Omental fat pad (tissue), 4 donors: ENCODE measurements at places on chromosomes 2 and 18.

- no peak for DNase-seq
Measured at GRCh38 chr18:51623653-51624052, 426.2 kb upstream of the MEX3C start.

- DNase-seq, result no peak
Measured at GRCh38 chr2:196230061-196230854, 58.9 kb upstream of the STK17B start.

- no peak for DNase-seq
Measured at GRCh38 chr2:6679471-6679870, 186.2 kb downstream of the CMPK2 start.

DNA sequence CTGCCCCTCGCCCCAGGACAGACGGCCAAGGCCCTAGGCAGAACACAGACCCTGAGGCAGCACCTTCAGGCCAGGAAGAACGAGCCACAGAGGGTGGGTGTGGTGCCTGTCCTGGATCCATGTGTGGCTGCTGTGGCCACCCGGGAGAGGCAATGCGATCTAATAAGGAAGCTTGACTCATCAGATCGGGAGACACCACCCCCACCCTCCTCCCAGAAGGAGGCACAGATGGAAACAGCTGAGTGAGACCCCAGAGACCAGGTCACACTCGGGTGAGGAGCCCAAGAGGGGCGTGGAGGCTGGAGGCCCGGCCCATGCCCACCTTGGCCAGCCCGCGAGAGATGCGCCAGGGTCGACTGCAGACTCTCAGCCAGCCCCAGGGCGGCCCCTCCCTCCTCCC lies 20.3 kb downstream of the KCNG2 start:
- no peak for DNase-seq

DNA sequence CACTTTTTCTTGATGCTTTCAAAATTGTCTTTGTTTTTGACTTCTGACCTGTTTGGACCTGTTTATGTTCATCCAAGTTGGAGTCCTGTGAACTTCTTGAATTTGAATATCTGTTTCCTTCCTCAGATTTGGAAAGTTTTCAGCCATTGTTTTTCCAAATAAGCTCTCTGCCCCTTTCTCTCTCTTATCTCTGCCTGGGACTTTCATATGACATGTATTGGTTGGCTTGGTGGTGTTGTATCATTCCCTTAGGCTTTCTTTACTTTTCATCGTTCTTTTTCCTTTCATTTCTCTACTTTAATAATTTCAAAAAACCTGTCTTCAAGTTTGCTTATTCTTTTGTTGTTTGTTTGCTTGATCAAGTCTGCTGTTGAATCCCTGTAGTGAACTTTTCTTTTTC lies 60.1 kb upstream of the LDLRAD4 start:
- DNase-seq, result no peak

DNA sequence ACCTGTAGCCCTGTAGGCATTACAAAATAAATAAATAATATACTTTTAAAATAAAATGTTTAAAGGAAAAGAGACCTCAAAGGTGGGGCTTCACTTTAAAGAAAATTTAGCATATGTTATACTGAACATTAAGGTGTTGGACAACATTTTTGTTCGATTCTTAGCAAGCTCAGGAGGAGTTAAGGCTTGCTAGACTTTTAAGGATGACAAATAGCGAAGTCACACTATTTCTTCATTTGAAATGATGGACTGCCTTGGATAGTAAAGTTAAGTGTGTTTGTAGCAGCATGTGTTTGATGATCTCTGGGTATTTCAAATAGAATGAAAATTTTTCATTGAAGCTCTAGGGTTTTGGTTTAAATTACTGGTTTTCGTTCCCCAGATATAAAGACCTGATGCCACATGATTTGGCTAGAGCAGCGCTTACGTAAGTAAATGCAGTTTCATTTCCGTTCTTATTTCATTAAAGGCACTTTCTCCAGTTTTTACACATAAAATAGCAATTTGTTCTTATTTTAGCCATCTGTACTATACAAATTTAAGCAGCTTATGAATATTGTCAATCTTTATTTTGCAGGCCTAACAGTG lies 24.9 kb downstream of the HADHB start:
- DNase-seq, result no peak
